ENCODE measurements at places on chromosomes 6 and 20. TPM values are rescaled to one million over a fixed set of nuclear protein-coding genes. Genes with fewer than 3 reads are reported as not detected.

The LIN28B gene
- not detected for total RNA-seq

The FAM217A gene
- total RNA-seq, result not detected

The KCNG1 gene
- total RNA-seq, result 12.3 TPM

The NKX2-2 gene
- not detected for total RNA-seq

The CGAS gene
- total RNA-seq, result 45.0 TPM

The MYLK4 gene
- 0.14 TPM for total RNA-seq

Measured in activated CD4-positive, alpha-beta T cell treated with anti-CD3 and anti-CD28 coated beads, Interleukin-2, amount 10 ng/mL, durations not matched to agents 24 days and 14 days (primary cell).